ENCODE measurements at places on chromosomes 12 and 14.
A peak's percentile ranks its signal among the peaks of the same experiment; 100 is the strongest.

DNA sequence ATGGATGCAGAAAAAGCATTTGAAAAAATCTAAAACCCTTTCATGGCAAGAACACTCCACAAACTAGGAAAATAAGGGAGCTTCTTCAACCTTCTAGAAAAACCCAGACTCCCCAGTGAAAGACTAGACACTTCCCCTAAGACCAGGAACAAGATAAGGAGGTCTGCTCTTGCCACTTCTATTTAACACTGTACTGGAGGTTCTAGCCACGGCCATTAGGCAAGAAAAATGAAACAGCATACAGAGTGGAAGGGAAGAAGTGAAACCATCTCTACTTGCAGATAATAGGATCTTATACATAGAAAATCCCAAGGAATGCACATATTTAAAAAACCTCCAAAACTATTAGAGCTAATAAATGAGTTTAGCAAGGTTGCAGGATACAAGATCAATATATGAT is 42.3 kb downstream of the CHGA start:
- no peak for DNase-seq

DNA sequence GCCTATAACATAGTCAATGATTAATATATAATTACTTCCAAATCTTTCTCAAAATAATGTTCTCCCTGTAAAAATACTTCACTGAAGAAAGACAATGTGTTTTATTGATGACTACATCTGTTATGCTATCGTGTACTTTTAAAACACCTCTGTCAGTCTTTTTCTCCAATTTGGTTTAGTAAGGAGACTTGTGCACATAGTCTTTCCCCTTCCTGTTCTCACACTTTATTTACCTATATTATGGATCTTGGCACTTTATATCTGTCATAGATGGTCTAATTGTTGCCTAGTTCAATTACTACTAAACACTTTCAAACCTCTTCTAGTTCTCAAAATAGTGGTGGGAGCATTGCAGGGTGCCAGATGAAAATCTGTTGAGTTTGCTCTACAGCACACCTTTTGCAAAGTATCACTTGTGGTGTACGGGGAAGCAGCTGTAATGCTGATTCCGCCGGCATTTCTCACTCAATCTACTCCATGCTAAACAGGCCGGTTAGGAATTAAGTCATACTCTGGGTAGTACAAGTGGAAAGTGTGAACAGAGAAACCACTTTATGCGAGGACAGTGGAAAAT is 1.1 kb upstream of the INSM2 start:
- no peak for DNase-seq

- peak; percentile 33 for DNase-seq
Measured at GRCh38 chr12:18868717-18869116, 130.8 kb downstream of the CAPZA3 start.

DNA sequence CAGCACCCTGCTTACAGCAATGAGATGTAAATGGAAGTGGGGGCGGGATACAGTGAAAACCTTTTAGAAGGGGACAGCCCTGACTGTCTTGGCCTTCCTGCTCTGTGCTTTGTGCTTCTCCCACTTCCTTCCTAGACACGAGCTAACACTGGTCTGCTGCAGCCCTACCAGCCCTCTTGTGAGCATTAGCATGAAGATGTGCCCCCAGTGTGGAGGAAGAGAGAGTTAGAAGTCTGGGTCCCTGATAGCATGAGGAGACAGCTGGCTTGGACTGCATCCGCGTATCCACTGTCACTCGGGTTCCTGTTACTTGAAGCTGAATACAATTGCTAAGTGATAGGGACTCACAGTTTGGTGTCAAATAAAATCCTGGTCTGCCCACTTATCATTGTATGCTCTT is 248.1 kb upstream of the SOX5 start:
- no peak for DNase-seq

DNA sequence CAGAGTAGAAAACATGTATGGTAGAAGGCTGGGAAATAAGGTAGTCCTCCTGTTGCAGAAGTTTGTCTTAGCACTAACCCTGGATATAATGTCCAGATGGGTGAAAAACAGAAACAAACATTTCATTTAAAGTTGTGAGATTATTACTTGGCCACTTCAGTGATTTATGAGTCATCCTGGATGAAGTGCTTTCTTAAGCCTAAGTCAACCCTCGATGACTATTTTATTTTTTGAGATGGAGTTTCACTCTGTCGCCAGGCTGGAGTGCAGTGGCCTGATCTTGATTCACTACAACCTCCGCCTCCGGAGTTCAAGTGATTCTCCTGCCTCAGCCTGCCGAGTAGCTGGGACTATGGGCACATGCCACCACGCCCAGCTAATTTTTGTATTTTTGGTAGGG is 10.2 kb downstream of the DLST start:
- peak; percentile 39 for DNase-seq

- no peak for DNase-seq
Measured at GRCh38 chr12:43312991-43313505, 239.0 kb downstream of the ADAMTS20 start.

- DNase-seq, result no peak
Measured at GRCh38 chr12:112207397-112207924, 82.1 kb downstream of the TRAFD1 start.

GRCh38 chr12:112714166-112714710 is 77.3 kb upstream of the RPH3A start:
- peak; percentile 30 for DNase-seq

GRCh38 chr12:127559349-127560040 is 707.5 kb upstream of the TMEM132C start:
- DNase-seq, result peak; percentile 82

All from epithelial cell of esophagus (primary cell).